ENCODE measurements at places on chromosomes 1 and 21. TPM values are rescaled to one million over a fixed set of nuclear protein-coding genes. Genes with fewer than 3 reads are reported as not detected.

GRCh38 chr1:178310685-178311105 is 186.1 kb downstream of the CLEC20A start:
- no peaks in the 10 kb centered on the region for H3K4me1 ChIP-seq
- peak; percentile 77 for DNase-seq
- no peak overlapping the region for H3K27ac ChIP-seq
- no peaks in the 10 kb centered on the region for H3K36me3 ChIP-seq
- H3K27me3 ChIP-seq = no peaks in the 10 kb centered on the region

DNA sequence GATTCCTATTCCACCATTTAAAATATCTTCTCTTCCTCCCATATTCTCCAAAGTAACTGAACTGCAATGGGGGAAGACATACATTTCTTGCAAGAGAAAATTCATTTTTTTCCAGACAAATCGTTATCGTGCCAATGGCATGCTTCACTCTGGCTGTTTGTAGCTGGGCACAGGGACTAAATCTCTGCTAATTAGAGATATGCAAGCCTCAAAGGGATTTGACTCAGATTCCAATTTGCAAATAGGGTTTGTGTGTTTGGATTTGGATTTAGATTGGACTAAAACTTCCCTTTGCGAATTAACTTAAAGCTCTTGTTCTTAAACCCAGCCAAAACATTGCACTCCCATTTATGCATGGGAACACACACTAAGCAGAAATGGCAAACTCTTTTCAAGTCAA is 276.2 kb upstream of the DUSP10 start:
- no peaks in the 10 kb centered on the region for H3K27me3 ChIP-seq
- no peak for DNase-seq
- no peak overlapping the region for H3K27ac ChIP-seq
- no peaks in the 10 kb centered on the region for H3K4me1 ChIP-seq

GRCh38 chr21:14456911-14457310 is 74.0 kb upstream of the HSPA13 start:
- H3K4me1 ChIP-seq = no peaks in the 10 kb centered on the region
- no peaks in the 10 kb centered on the region for H3K27me3 ChIP-seq
- no peak overlapping the region for H3K4me3 ChIP-seq
- no peaks in the 10 kb centered on the region for H3K36me3 ChIP-seq

GRCh38 chr1:160371756-160372155 is 4.9 kb downstream of the NHLH1 start:
- H3K36me3 ChIP-seq = no peaks in the 10 kb centered on the region
- no peak overlapping the region for H3K27ac ChIP-seq
- H3K4me3 ChIP-seq = no peak overlapping the region
- H3K4me1 ChIP-seq = peaks cover 6% of the 10 kb centered on the region
- DNase-seq = no peak

GRCh38 chr1:26972821-26973220 is 12.6 kb upstream of the KDF1 start:
- H3K36me3 ChIP-seq = peaks cover 3% of the 10 kb centered on the region
- no peak overlapping the region for H3K27ac ChIP-seq
- DNase-seq = no peak
- peaks cover 6% of the 10 kb centered on the region for H3K4me1 ChIP-seq
- no peaks in the 10 kb centered on the region for H3K27me3 ChIP-seq

DNA sequence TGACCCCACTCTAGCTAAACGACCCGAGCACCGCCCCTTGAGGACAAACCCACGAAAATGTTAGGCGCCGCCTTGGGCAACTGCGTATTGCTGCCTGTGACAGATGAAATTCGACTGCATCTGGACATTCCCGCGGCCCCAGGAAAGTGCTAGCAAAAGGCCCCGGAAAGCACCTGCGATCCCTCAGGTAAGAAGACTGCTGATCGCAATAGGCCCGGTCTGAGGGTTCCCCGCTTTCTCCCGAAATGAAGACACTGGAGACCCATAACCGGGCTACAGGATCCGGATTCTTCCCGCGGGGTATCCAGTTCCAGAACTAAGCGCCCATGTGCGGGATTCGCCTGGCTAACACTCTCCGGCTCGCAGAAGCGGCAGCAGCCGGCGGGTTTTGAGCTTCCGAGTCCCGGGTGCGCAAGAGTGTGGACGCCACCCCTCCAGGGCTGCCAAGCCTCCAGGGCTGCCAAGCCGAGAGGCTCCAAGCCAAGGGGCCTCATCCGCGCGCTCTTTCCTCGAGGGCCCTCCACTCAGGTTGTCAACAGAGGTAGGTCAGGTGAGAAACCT is 157.9 kb upstream of the NBPF11 start:
- no peaks in the 10 kb centered on the region for H3K36me3 ChIP-seq
- no peak for DNase-seq
- H3K27me3 ChIP-seq = peaks cover 72% of the 10 kb centered on the region
- H3K4me3 ChIP-seq = no peak overlapping the region

DNA sequence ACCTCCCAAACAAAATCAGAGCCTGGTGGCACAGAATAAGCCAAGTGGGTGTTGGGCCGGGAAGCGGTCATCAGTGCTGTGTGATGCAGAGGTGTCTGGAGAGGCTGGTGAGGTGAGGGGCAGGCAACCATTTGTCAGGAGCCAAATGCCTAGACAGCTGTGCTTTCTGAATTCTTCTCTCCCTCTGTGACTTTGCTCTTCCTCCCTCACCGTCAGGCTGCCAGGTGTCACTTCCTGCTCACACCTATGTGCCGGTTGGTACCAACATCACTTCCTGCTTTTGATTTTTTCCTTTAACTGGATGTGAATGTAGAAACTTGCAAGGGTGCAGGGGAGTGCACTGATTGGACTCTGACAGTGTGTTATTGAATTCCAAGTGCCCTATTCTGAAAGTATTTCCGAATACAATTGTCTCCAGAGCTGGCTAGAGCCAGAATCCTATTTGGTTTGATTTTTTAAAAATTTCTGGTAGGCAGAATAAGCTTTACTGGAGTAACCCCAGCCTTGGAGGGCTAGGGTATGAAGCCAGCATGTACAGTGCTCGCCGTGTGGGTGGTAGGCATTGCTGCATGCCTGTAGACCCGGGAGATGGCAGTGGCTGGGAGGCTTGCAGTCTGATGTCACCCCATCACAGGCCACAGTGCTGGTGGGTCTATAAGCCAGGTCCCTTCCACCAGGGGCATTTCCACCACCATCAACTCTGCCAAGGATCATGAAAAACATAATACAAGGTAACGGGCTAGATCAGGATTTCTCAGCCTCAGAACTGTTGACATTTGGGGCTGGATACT is 210.9 kb downstream of the KAZN start:
- no peaks in the 10 kb centered on the region for H3K27me3 ChIP-seq
- no peak overlapping the region for H3K4me3 ChIP-seq
- no peaks in the 10 kb centered on the region for H3K36me3 ChIP-seq
- no peaks in the 10 kb centered on the region for H3K4me1 ChIP-seq
- H3K27ac ChIP-seq = no peak overlapping the region

GRCh38 chr1:192657760-192658159 is 21.8 kb downstream of the RGS13 start:
- H3K4me3 ChIP-seq = no peak overlapping the region
- H3K36me3 ChIP-seq = no peaks in the 10 kb centered on the region
- H3K27me3 ChIP-seq = no peaks in the 10 kb centered on the region
- no peak overlapping the region for H3K27ac ChIP-seq
- no peak for DNase-seq
- no peaks in the 10 kb centered on the region for H3K4me1 ChIP-seq

DNA sequence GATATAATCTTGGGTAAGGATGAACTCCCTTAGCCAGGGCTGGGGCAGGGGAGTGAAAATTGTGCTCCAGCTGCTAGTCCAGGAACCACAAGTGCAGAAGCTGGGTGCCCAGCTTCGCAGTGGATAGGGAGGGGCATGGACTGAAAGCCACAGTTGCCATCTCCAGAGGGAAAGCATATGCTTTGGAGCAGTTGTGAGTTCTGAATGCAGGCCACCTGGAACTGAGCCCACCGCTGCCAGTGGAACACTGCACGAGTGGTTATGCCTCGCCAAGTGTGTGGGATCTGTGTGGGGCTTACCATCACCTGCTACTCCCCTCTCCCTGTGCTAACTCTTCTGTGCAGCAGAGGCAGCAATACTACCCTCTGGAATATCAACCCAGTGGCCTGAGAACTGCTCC is 158.4 kb upstream of the DPT start:
- DNase-seq = no peak
- no peak overlapping the region for H3K4me3 ChIP-seq
- no peaks in the 10 kb centered on the region for H3K27me3 ChIP-seq
- no peaks in the 10 kb centered on the region for H3K4me1 ChIP-seq
- H3K36me3 ChIP-seq = no peaks in the 10 kb centered on the region

DNA sequence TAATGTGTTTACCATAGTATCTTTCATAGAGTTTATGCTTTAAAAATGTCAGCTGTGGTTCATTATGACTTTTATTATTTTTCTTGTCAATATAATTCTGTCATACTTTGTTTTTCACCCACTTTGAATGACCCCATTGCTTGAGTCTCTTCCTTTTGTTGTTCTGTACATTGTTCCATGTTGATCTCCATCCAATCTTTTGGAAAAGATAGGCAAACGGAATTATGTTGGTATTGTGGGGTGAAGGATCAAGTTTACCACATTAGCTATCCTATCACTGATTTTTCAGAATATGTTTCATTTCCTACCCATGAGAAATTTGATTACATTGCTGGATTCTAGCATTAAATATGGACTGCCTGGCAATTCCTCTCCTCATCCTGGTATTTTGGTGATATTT is 196.6 kb downstream of the NFIA start:
- no peak overlapping the region for H3K4me3 ChIP-seq
- no peaks in the 10 kb centered on the region for H3K36me3 ChIP-seq
- no peak for DNase-seq
- H3K27me3 ChIP-seq = no peaks in the 10 kb centered on the region
- no peaks in the 10 kb centered on the region for H3K4me1 ChIP-seq

GRCh38 chr1:227140376-227140775 is 177.9 kb downstream of the CDC42BPA start:
- no peaks in the 10 kb centered on the region for H3K27me3 ChIP-seq
- no peak overlapping the region for H3K27ac ChIP-seq
- H3K4me1 ChIP-seq = no peaks in the 10 kb centered on the region
- no peak overlapping the region for H3K4me3 ChIP-seq

DNA sequence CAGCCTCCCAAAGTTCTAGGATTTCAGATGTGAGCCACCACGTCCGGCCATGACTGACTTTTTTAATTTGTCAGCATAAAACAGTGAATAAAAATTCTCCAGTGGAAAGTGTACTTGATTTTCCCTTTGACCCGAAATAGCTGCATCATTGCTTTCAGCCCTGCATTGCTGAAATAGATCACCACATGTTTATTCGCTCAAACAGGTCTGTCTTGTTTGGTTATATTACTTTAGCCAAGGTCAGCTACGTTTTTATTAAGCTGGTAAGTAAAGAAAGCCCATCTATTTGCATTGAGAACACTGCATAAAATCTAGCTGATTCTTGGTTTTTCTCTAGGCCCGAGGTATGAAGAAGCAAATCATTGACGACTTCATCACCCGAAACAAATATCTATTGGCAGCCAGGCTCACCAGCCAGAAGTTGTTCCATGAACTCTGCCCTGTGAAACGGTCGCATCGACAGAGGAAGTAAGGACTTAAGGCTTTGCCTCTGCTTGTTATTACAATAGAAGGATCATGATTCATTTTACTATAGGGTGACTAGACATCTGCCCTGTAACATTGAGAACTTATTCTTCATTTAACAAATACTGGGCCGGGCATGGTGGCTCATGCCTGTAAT is 25.6 kb downstream of the AGMAT start:
- no peaks in the 10 kb centered on the region for H3K4me1 ChIP-seq
- H3K27me3 ChIP-seq = no peaks in the 10 kb centered on the region
- DNase-seq = peak; percentile 82
- no peak overlapping the region for H3K27ac ChIP-seq
- peaks cover 9% of the 10 kb centered on the region for H3K36me3 ChIP-seq
- no peak overlapping the region for H3K4me3 ChIP-seq

DNA sequence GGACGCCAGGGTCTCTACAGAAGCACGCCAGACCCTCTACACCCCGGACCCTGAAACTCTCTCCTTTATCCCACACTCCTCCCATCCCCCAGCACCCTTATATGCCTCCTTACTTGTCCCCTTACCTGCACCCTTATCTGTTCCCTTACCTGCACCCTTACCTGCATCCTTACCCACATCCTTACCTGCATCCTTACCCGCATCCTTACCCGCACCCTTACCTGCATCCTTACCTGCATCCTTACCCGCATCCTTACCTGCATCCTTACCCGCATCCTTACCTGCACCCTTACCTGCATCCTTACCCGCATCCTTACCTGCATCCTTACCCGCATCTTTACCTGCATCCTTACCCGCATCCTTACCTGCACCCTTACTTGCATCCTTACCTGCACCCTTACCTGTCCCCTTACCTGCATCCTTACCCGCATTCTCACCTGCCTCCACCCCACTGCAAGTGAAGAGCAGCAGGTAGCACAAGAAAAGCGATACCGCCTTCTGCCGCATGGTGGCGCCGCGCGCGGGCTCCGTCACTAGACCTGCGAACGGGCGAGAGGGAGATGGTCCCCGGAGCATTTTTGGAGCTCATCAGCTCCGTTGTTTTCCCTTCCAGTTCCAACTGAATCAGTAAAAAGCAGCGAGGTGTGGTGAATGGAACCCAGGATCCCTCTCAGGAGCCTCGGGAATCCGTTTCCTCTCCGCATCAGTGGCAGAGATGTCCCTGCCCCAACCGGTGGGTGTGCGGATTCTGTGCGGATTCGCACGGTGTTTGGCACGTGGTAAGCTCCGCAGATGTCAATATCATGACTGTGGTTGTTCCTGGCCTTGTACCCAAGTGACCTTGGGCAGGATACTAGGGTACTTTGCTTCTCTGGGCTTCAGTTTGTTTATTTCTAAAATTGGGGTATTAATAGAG is 2.9 kb downstream of the IFI6 start:
- H3K27ac ChIP-seq = no peak overlapping the region
- peak overlapping the region; percentile 5 for H3K4me3 ChIP-seq

DNA sequence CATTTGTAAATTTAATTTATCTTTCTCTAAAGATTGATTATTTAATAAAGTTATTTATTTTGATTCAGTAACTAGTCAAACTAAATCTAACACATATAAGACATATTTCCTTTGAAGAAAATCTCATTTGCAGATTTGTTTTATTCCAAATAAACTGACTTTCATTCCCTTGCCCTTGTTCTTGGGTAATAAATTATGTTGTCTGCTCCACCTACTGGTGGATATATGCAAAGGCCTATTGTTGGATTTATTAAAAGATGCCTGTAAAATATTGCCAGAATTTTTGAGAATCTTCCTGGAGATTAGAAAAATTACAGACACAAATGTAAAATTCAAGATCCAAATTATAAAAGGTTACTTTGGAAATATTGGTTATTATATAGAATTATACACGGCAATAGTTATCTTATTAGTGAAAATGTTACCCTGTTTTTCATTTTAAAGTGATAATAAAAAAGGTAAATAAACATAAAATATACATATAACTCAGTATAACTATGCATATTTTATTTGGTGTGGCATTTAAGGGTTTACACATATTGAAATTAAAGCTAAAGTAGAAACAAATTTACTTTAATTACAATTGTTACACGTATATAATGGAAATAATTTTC is 116.1 kb downstream of the SPATA17 start:
- no peaks in the 10 kb centered on the region for H3K4me1 ChIP-seq
- no peak overlapping the region for H3K27ac ChIP-seq
- no peaks in the 10 kb centered on the region for H3K36me3 ChIP-seq
- H3K4me3 ChIP-seq = no peak overlapping the region

- H3K4me3 ChIP-seq = no peak overlapping the region
- H3K36me3 ChIP-seq = no peaks in the 10 kb centered on the region
- peak; percentile 8 for DNase-seq
- H3K4me1 ChIP-seq = peaks cover 7% of the 10 kb centered on the region
Observed at GRCh38 chr1:164183854-164184635, 374.9 kb upstream of the PBX1 start.

Gene RNU1-3
- polyA plus RNA-seq = not detected

Gene NOS1AP
- polyA plus RNA-seq = 2.1 TPM

Gene S100A7
- not detected for polyA plus RNA-seq

Gene AZIN2
- polyA plus RNA-seq = 1.5 TPM

Gene IFFO2
- polyA plus RNA-seq = 0.22 TPM

Gene VSIG8
- not detected for polyA plus RNA-seq

Gene PLA2G2D
- polyA plus RNA-seq = not detected

Gene FAAP20
- 51.4 TPM for polyA plus RNA-seq

Gene WDTC1
- polyA plus RNA-seq = 14.6 TPM

Gene LZIC
- polyA plus RNA-seq = 30.5 TPM

Gene SPRR1A
- not detected for polyA plus RNA-seq

All from small intestine (tissue), 16 donors.